ENCODE measurements at places on chromosomes 13 and 19.

DNA sequence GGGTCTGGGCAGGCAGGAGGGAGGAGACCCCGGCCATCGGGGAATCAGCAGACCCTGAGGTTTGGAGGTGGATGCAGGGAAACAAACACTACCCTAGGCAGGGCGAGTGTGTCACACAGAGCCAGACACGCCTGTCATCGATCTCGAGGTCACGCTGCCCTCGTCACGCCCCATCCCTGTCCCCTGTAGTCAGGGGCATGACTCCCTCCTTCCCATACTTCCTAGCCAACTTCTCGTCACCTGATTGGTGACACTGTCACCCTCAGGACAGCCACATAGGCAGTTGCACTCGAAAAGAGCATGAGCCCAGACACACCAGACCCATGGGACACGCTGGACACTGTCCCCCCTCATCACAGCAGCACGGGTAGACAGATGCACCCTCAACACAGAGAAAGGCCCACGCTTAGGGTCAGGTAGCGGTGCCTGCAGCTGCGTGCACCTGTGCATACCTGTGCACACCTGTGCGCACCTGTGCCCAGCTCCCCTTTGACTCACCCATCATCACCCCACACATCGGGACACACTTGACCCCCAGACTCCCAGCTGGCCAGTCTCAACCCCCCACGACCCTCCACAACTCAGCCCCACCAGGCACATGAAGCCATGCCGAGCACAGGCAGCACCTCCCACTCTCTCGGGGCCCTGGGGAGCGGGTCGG, 11.9 kb downstream of the CILP2 start:
- no peak for DNase-seq

DNA sequence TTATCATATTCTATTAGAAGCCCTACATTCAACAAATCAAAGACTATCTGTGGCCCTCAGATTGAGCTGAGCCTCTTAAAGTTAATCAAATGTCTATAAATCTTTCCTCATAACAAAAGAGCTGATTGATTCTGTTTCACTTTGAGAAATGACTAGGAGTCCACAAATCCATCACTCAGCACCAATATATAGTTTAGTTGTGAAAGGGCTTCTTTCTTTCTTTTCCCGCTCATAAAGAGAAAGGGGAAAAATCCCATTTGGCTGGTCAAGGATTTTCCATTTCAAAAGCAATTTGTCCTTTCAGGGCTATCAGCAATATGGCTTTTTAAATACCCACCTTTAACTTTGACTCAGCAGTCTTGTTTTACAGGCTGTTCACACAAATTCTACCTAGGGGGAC, 408.5 kb upstream of the PCDH20 start:
- DNase-seq: no peak

DNA sequence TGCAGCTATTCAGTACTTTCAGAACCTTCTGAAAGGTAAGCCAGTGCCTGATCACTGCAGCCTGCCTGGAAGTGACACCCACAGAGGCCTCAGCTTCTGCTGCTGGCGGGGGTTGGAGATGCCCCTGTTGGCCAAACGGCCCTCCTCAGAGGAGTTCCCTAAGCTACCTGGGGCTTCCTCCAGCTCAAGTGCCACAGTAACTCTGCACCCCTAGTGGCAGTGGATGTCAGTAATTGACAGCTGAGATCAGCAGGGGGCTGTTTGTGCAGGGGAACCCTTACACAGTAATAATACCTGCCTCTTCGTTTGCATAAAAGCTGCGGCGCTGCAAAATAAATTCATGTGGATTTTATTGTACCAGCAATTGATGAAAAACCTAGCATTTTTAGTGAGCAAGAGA, 28.9 kb downstream of the TDRD12 start:
- no peak for DNase-seq

GRCh38 chr13:111526922-111527321, 206.5 kb downstream of the TEX29 start:
- no peak for DNase-seq

- no peak for DNase-seq
Measured at GRCh38 chr13:111330066-111330610, 9.7 kb downstream of the TEX29 start.

- no peak for DNase-seq
Measured at GRCh38 chr13:100724568-100724967, 50.0 kb upstream of the TMTC4 start.

GRCh38 chr19:42277821-42278451, 8.9 kb downstream of the CIC start:
- DNase-seq: no peak

- DNase-seq: peak; percentile 90
Measured at GRCh38 chr19:12092065-12092867, 27.7 kb downstream of the ZNF844 start.

GRCh38 chr13:73708393-73708985, 425.7 kb downstream of the KLF12 start:
- DNase-seq: no peak

DNA sequence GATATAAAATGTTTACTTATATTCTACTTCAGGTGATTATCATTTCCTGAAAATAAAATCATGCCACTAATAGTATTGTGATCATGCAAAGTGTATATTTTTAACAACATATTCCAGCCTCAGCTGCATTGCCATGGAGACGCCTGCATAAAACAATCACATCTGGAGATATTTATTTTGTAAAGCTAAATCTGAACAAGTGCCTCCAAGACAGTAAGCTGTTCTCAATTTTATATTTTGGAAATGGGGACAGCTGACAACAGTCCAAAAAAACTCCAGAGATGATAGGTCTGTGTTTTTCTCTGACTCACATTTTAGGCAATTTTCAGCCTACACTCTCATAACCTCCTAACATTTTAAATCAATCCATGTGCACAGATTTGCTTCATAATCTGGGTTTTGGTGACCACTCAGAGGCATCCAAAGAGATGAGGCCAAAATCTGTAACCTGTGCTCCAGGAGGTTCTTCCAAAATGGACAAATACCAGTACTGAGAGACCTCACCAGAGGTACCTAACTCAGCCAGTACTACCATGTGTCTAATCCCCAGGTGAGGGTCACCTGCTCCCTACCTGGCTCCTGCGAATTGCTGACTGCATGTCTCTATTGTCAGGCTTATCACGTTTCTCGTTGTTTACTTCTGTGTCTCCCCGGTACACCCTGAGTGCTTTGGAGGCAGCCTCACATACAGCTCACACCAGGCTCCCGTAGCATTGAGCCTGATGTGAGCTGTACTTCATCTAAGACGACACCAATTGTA, 62.7 kb downstream of the COL4A1 start:
- no peak for DNase-seq

DNA sequence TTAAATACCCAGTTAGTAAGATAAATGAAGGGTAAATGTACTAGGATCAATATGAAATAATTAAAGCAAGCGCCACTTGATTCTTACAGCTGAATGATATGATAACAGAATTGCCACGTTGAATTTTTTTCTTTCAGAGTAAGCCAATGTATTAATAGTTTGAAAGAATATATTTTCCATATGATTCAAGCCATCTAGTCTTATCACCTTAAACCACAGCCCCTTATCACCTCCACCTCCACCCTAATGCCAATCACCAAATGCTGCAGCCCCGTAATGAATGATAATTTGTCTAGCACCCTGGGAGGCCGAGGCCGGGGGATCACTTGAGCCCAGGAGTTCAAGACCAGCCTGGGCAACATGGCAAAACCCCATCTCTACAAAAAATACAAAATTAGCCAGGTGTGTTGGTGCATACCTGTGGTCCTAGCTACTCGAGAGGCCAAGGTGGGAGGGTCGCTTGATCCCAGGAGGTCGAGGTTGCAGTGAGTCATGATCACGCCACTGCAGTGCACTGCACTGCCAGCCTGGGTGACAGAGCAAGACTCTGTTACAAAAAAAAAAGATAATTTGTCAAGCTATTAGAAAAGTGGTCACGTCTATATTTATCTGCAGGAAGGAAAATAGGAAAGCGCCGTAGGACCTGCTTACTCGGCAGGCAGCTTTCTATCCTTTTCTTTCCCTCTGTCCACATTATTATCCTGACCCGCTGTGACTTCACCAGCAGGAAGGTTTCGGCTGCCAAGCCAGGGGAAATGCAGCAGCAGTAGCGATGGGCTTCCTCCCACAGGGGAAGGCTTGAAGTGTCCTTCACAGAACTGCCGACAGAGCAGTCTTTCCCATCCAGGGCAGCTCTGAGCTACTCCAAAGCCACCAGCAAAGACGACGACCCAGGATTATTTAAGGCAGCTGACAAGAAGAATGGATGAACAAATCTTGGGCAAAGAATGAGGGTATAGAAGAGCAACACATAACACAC, 19.7 kb upstream of the CLN5 start:
- no peak for DNase-seq

DNA sequence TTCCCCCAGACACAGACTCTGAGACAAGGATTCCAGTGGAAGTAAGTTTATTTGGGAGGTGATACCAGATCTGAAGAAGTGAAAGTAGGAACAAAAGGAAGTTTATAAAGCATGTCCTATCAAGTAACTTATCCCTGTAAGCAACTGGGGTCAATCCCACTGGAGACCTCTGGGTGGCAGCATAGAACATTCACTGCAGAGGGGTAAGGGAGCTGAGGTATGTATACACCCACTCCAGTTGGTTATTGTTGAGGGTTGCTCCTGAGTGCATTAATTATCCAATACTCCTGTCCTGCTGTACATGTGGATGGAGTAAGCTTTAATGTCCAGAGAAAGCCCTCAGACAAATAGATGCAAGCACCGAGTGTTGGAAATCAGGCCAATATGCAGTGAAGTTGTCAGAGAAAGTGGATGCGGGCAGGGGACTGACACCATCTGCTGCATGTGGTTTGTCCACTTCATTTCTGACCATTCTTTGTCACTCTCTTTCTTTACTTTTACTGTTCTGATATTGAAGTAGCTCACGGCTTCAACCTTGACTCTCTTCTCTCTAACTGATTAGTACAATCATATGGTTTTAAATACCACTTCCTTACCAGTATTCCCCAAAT, 46.7 kb downstream of the NOTCH3 start:
- no peak for DNase-seq

DNA sequence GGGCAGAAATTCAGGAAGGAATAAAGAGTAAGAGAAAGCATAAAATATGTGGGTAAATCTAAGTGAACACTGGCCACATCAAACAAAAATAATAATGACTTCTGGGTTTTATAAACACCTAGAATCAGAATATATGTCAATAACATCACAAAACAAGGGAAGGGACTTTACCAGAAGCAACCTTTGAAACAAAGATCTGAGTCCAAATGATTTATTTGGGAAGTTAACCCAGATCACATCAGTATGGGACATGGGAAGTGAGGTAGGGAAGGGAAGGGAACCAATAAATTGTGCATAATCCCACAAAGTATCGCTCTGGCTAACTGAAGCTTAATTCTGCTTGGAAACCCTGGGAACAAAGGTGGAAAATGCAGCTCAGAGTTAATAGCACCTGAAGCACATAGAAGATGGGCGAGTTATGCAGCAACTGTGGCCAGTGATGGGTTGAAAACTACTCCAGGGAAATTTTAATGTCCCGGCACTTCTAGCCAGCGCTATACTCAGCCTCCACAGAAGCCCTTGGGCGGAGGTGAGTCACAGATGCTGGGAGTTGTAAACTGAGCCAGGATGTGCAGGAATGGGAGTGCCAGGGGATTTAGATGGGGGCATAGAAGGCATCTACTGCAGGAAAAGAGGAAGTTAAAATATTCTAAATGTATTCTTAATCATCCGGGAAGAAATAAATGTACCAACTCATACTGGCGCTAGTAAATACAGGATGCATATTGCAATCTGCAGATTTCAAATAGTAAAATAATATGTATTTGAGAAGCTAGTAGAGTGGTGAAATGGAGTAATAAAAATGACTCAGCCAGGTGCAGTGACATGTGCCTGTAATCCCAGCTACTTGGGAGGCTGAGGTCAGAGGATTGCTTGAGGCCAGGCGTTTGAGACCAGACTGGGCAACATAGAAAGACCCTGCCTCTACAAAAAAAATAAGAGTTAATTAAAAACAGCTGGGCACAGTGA, 34.2 kb upstream of the CEBPG start:
- no peak for DNase-seq

GRCh38 chr19:7905268-7905667, 1.6 kb downstream of the MAP2K7 start:
- DNase-seq: no peak

DNA sequence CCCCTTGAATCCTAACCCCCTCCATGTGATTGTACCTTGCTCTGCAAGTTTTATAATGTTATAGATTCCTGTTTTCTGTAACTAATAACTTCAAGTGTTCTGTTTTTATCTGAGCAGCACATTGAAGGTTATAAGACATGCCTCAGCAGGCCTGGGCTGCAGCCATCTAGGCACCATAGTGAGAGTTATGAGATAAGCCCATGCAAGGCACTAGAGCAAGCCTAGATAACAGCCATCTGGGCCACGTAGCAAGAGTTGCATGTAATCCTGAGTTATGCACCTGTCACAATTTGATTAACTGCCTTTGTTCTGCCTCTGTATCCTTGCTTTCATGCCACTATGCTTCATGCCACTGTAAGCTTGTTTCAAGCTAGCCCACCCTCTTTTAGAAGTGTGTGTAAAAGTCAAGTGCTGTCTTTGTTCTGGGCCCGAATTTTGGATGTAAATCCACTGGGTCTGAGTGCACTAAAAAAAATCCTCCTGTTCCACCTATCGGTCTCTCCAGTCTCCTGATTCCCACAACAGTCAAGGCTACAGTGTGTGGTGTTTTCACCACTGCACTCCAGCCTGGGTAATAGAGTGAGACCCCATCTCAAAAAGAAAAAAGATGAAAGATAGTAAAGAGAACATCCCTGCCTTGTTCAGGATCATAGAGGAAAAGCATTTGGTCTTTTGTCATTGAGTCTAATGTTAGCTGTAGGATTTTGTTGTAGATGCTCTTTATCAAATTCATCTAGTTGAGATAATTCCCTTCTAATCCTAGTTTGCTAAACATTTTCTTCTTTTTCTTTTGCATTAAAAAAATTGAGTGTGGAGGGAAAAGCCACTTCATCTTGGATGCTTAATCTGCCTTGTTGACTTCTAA, 16.0 kb upstream of the KBTBD6 start:
- DNase-seq: no peak

GRCh38 chr13:80906860-80907259, 565.9 kb upstream of the SPRY2 start:
- no peak for DNase-seq

DNA sequence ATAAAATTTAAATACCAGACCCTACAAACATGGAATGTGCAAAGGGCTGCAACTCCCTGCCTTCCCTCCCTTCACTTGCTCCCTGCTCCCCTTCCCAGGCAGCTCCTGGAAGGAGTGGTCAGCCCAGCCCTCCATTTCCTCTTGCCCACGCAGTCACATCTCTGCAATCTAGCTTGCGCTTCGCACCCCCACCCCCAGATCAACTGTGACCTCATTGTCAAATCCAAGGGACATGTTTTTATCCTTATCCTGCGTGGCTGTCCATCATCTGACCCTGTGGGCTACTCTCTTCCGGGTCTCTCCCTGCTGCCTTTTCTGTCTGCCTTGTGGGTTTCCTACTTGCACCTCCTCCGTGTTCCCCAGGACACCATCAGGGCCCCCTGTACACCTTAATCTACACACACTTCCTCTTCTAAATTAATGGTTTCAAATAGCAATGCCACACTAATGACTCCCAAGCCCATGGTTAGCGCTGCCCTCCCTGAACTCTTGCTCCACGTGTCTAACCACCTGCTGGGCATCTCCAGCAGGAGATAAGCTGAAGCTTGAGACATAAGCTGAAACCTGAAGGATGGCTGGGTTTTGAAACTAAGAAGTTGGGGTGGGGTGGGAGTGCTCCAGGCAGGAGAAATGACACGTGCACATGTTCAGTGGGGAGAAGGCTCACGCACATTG, 118.3 kb downstream of the USP12 start:
- DNase-seq: no peak

GRCh38 chr19:38661136-38661535, 13.7 kb downstream of the ACTN4 start:
- DNase-seq: no peak

- DNase-seq: no peak
Measured at GRCh38 chr13:111176421-111176820, 61.3 kb downstream of the ARHGEF7 start.

GRCh38 chr19:51469162-51469561, 9.2 kb upstream of the CEACAM18 start:
- no peak for DNase-seq
